Right ventricle myocardium superior (tissue), 1 donor: ENCODE measurements at places on chromosomes 11 and 22.

- peak; percentile 74 for DNase-seq
These were observed 91.5 kb downstream of the MORC2 start for GRCh38 chr22:30876915-30877553.

DNA sequence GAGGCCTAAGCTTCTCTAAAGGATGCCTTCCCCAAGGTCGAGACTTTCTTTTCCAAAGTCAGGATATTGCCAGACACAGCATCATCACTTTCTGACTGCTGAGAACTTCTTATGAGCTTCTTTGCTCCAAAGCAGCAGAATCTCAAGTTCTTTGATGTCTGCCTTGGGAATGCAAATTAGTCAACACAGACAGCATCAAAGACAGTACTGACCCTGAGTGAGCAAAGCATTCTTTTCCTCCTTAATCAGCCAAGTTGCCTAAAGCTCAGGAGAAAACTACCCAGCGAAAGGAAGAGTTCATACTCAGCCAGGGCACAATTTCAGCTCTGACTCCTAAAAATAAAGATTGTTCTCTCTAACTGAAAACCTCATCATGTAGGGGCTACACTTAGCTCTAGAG lies 98.0 kb downstream of the SLC36A4 start:
- DNase-seq = no peak

GRCh38 chr11:13335319-13335718 lies 57.7 kb downstream of the BMAL1 start:
- DNase-seq = peak; percentile 57

DNA sequence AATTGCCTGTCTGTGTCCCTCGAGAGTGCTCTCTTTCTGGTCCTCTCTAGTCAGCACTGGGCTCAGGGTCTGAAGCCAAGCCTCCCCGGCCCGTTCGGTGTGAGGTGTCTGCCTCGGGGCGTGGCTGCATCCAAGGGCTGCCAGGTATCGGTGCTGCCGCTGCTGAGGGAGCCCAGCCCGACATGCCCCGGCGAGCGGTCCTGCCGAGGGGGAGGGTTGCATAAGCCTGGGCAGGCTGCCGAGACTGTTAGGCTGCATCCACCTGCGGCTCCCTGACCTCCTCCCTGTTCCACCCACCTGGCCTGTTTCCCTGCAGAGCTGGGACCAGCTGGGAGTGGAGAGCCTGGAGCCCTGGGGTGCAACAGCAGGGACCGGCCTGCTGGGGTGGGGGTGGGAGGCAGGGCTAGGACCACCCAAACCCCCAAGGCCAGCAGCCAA lies 6.3 kb downstream of the OVOL1 start:
- no peak for DNase-seq

GRCh38 chr11:133064152-133064877 lies 468.0 kb downstream of the OPCML start:
- DNase-seq = peak; percentile 82

DNA sequence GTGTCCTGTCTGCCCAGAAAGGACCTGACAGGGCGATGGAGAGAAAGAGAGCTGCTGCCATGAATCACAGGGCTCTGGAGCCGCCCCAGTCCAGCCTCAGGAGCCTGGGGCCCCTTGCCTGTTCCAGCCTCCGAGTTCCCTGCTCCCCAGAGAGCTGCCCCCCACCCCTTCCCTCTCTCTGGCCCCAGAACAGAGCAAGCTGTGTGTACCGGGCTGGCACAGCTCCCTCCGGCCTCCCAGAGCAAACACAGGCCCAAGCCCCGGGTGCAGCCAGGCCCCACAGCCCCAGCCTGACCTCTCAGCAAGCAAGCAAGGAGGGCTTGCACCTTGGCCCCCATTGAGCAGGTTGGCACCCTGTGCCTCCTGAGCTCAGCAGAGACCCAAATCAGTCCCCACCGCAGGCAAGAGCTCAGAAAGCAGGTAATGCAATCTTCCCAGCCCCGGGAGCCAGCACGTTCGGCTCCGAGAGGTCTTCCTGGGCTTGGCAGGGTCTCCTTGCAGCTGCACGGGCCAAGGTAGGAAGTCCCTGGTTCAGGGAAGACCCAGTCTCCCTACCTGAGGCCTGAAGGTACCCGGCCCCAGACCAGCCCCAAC lies 1.4 kb downstream of the PACSIN3 start:
- peak; percentile 59 for DNase-seq

- DNase-seq = peak; percentile 77
These were observed at the start of gene PDGFD for GRCh38 chr11:104164028-104164520. Gene PDGFD, minus strand, starts transcription at chr11:104164147.

GRCh38 chr22:45895436-45896152 lies 81.4 kb downstream of the WNT7B start:
- DNase-seq = peak; percentile 13

DNA sequence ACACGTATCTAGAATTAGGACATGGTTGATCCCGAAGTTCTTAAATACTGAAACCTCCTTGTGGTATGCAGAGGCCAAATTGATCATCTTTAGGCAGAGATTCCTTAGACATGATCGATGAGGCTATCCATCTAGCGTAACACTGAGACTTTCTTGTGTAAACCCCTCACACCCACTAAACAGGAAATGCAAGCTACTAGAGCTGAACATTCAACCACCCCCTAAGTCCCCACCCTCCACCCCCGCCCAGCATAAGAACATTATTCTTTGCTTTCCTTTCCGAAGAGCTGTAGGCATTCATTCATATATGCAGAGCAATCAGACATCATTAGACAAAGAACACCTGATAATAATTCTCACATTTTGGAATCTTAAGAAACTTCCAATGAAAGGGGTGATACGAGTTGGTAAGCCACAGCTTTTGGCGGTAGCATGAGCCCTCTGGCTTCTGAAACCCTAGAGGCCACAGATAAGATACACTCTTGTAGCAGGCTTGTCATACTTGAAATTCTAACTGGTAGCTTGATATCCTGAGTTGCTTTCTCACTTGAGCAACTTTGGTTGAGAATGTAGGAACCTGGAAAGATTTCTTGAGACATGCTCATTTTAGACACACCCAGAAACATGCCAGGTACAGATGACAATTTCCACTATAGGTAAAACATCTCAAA lies 42.2 kb downstream of the FLI1 start:
- DNase-seq = no peak

DNA sequence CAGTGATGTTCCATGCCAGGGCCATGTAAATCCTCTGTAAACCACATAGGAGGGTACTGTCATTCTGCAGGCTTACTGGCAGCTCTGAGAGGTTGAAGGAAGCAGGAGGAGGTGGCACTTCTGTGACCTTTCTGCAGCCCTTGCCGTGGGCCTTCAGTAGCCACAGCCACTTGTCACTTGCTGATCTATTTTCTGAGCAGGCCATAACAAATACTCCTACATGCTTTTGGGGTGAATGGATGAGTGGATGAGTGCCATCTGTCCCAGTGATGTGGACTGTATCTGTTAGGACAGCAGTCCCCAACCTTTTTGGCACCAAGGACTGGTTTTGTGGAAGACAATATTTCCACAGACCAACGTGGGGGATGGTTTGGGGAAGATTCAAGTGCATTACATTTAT lies 10.2 kb downstream of the B3GNT6 start:
- no peak for DNase-seq

DNA sequence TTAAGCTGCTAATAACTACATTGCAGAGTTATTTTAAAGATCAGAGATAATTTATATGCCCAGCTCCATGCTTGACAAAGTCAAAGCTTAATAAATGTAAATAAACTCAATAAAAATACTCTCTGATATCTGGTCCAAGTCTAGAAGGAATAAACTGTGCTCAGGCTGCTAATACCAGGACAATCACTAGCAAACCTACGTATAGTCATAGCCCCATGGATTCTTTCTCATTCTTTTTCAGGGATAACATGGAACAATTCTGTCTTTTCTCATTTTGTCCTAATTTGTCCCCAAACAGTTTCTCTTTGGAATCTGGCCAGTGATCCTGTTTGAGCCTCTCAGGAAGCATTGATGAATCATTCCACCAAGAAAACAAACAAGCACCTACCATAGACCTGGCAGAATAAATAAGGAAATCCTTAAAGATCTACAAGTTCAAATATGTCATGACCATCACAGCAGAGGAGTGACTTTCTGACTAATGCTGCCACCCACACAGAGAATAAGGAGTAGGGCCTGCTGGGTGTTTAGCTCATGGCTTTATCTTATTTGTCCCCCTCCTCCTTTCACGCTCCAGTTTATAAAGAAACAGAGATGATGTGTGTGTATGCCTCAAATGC lies 14.1 kb upstream of the B3GNT6 start:
- DNase-seq = no peak

DNA sequence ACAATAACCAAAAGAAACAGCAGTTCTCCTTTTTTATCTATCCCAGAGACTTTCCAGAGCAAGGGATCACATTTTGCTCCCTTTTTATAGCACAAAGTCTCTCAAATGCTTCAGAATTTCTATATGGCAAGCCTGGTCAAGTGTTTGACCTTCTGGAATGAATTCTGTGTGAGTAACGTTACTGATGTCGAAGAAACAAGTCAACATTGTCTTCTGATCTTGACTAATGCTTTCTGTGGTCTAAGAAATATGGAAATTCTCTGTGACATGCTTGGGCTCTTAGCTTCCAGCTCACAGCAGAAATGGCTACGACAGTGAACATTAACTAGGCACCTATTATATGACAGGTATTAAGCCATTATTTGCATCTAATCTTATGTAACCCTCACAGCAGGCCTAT lies 411.7 kb downstream of the CADM1 start:
- no peak for DNase-seq

DNA sequence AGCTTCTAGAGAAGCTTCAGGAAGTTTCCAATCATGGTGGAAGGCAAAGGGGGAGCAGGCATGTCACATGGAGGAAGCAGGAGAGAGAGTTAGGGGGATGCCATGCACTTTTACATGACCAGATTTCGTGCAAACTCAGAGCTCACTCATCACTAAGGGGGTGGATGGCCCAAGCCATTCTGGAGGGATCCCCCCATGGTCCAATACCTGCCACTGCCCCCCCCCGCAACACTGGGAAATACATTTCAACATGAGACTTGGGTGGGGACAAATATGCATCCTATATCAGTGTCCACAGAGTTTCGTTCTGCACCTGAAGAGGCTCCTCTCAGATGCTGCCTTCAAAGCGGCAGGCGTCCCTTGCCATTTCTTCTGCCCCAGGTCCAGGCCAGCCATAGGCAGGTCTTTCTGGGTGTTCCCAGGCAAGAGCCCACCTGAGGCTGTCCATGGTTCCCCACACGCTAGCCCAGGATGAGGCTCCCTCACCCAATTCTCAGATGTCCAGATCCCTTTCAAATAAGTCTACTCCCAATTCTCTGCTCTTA lies 1344.3 kb downstream of the TBC1D22A start:
- DNase-seq = no peak

GRCh38 chr11:19447150-19447566 lies 206.4 kb upstream of the E2F8 start:
- no peak for DNase-seq

DNA sequence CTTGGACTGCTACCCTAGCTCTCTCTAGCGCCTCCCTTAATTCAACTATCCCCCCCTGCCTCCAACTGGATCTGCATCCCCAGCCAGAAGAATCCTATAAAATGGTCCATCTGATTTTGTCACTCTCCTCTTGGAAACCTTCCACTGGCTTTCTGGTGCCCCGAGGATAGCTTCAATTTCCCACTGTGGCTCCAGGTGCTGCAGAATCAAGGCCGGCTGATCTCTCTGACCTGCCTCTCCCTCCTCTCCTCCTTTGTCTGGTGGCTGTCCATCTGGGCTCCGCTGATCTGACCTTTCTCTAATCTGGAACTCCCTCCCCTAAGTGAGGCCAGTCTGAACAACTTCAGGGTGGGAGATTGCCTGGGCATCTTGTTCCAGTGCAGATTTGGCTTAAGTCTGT lies 6.1 kb upstream of the GRK3 start:
- no peak for DNase-seq

- no peak for DNase-seq
These were observed 275.3 kb downstream of the C11orf87 start for GRCh38 chr11:109697140-109697843.

DNA sequence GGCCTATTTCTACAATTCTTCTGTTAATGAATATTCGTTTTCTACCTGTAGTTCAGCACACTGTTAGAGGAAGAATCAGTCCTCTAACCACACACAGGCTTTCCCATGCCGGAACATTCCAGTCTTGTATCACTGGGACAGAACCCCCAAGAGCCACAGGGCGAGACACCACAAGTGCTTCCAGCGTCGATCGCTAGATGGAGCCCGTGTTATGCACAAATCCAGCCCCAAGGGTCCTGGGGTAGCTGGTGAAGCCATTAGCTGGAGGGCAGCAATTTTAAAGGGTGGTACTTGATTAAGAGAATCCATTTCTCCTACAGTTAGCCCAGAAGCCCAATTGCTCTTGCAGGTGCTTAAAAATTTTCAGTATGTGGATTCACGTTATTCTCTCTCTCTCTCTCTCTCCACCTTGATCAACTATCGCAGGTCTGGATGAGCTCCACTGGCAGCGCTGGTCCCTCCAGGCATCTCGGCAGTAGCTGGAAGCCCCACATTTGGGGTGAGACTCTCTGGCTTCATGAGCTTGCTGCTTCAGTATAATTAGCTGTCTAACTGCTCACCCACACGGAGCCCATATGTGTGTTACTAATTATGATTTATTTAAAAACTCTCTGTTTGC lies 148.2 kb upstream of the SNX19 start:
- peak; percentile 63 for DNase-seq

GRCh38 chr22:38471237-38471636 lies 3.3 kb downstream of the KDELR3 start:
- DNase-seq = no peak
